OCI-M1 (cell line): ENCODE measurements at places on chromosomes 7 and 10.

DNA sequence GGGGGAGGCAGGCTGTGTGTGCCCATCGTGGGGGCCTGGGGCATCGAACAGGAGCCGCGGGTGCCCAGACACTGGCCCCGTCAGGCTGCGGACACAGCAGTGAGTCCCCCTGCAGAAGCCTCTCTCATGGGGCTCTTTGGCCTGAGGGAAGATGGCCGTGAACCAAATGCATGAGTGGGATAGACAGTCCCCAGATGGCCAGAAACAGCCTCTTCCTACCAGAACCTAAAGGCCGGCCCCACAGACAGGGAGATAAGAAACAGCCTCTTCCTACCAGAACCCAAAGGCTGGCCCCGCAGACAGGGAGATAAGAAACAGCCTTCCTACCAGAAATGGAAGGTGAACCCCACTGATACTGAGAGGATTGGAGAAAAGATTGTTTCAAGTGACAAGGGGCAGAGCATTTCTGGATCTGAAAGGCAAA, 16.6 kb downstream of the IDI2 start:
- no peak for DNase-seq

DNA sequence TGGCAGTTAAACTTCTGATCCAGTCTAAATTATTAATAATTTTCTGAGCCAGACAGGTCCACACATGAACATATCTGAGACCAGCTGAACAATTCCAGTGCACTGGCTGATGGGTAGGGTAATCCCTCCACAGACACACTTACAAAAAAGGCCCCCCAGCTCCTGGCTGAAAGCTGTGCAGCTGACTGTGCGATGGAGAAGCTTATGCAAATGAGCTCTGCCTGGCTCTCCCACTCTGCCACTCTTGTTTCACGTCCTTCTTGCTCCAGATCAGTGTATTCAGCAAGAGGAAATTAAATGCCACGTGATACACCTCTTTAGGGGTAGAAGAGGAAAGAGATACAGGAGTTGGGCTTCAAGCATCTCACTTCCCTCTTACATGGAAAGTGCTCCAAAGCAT, 76.4 kb upstream of the FEZF1 start:
- DNase-seq, result no peak

DNA sequence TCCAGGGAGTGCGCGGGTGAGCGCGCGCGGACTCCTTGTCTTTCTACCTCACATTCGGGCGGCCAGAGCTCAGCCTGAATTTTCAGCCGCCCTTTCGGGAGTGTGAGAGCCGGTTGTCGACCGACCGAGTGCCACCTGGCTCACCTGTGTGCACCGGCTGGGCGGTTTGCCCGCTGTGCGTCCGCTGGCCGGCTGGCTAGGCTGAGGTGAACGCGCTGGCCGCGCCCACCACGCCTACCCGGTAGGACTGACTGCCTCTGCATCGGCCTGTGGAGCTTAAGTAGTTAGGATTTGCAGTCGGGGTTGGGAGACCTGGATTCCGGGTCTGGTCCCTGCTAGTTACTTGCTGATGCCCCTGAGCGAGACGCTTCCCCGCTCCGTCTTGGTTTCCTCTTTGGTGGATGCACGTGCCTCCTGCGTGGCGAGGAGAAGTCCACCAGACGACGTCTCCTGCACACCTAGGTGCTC, 553 bp downstream of the TSPAN15 start:
- no peak for DNase-seq

- no peak for DNase-seq
Measured at GRCh38 chr7:50939021-50939420, 156.3 kb upstream of the GRB10 start.

GRCh38 chr10:80870282-80870681, 332.6 kb downstream of the SH2D4B start:
- DNase-seq, result peak; percentile 64

GRCh38 chr7:141550386-141551093, 670 bp upstream of the AGK start:
- DNase-seq, result no peak

DNA sequence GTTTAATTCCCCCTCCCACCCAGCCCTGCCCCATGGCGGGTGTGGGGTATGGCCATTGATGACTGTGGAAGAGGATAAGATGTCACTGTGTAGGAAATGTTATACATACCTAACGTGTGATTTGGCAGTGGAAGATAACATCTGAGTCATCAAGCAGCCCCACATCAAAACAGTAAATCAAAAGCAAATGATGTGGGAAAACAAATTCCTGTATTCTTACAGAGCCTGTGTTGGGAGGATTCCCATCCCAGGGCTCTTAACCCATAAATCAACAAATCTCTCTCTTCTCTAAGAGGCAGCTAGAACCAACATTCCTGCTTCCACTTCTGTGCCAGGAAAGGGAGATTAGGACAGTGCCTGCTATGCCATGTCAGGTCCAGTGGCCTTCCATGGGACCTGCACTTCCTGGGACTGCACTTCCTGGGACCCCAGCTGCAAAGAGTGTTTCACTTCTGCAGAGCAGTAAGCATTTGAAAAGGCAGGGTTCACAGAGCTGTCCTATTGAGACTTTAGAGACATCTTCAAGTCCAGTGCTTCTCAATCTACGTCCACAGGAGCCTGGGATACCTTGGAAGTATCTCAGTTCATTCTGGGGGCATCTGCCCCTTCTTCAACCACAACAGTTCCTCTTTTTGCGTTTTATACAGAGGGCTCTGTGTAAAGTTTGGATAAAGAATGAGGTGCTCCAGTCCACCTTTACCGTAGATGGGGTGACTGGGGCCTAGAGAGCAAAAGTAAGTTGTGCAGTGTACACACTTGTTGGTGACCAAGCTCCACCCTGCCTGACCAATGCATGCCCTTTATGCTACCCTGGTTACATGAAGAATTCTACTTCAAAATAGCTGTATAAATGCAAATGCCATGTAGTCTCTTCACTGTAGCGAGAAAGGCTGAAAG, 45.7 kb downstream of the ATXN7L1 start:
- DNase-seq, result no peak

DNA sequence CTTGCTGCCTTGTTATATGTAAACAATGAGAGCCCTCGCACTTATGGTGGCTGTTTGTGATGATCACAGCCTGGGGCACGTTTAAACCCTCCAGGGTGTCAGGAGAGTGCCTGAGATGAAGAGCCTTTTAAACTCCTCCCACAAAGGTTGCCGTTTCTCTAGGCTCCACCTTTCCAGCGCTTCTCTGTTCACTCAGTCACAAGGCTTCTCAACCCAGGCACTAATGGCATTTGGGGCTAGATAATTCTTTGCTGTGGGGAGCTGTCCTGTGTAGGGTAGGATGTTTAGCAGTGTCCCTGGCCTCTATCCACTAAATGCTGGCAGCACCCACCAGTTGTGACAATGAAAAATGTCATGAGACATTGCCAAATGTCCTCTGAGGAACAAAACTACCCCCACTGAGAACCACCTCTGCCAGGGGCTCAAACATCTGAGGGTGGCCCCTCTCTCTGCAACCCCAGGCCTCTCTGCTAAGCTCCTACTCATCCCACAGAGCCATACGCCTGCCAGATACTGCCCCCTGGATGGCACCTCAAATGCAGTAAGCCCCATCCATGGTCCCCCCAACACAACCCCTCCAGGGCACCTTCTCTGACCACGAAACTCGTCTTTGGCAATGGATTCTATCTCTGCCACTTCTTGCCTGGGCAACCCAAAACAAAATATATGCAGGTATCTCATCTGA, 144.3 kb upstream of the ZMIZ1 start:
- peak; percentile 13 for DNase-seq

DNA sequence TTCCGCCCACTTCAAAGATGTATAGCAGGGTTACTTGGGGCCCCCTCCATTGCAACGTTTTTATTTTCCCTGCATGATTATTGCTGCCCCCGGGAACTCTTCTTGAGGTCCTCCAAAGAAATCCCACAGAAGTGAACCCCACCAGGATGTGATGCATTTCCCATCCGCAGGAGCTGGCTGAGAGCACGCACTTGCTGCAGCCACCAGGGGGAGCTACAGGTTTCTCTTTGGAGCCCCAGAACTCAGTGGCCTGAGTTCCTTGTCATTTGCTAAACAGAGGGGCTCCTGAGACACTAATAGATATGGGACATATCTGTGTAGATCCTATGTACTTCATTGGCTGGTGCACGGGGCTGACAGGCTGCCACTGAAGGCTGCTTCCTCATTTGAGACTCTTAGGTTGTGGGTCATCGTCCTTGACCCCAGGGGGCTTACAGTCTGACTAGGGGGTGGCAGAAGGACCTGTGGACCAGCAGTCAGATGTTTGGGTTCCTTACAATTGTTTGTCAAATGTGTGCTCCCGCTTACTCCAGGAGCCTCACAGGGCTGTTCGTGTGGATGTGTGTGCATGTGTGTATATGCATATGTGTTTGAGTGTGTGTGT, 52.3 kb upstream of the ENO4 start:
- DNase-seq, result peak; percentile 83

- DNase-seq, result no peak
Measured at GRCh38 chr10:124088915-124089314, 4.5 kb downstream of the CHST15 start.

DNA sequence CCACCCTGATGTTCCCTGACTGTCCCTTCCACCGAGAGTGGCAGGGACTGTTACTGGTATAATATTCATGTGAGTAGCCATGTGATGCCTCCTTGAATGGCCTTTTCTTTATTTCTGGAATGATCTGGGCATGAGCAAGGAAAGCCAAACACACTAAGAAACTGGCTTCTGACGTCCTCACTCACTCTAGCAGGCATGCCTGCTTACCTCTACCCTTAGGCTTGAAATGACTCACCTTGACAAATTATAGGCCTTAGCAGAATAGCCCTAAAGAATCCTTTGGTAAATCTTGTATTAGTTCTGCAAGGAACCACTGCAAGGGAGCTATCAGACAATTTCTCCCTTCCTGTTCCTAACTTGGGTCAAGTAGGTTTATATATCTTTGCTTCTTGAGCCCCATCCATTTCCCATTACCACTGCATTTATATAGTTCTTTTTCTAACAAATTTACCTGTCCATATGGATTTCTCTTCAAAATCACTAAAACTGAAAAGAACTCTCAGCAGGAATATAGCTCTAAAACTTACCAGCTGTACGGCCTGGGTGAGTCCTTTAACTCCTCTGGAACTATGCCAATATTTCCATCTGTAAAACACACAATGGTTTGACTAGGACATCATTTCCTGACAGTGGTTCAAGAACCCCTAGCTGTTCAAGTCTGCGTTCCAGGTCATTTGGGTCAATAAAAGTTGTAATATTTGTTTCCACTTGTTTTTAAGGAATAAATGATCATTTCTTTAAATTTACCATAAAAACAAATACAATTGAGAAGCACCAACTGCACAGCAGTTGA, 13.0 kb upstream of the NDUFA5 start:
- DNase-seq, result no peak

- DNase-seq, result peak; percentile 92
Measured at GRCh38 chr10:92242910-92243671, 47.8 kb downstream of the CPEB3 start.

DNA sequence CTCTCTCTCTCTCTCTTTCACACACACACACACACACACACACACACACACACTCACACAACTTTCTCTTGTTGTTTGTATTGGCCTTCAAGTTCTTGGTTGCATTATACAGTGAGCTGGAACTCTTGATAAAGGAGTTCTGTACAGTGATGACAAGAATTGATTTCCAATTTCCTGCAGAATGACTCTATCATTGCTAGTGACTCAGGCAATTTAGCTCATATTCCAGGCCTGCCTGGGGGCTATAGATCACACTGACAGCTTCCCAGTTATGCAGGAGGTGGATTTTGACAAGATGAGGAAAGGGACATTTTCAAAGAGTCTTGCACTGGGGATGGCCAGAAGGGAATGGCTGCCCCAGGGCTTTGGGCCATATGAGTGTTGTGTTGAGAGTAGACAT, 508.8 kb downstream of the TYW1 start:
- no peak for DNase-seq

GRCh38 chr7:77855371-77856083, 57.0 kb downstream of the PHTF2 start:
- DNase-seq, result no peak

DNA sequence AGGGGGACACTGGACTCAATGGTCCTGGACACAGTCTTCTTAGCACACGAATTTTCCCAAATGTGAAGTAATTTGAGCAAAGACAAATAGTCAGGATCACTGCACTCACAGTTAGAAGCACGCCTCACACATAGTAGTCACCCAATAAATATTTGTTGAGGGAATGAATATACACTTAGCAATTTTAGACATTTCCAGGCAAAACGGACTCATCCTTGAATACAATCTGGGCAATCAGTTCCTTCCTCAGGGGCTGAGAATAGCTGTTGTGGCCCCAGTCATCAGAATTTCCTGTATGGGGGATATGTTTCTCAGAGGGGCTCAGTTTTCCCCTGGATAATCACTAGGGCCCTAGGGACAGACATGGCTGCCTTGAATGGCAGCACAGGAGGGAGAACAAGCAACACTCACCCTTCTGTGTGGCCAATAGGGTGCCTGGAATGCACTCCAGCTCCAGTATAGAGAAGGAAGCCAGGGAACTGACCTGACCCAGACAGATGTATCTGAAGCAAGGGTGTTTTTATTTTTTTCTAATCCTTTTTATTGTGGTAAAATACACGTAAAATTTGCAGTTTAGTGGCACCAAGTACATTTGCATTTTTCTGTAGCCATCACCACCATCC, 282.7 kb upstream of the ZNF32 start:
- no peak for DNase-seq

DNA sequence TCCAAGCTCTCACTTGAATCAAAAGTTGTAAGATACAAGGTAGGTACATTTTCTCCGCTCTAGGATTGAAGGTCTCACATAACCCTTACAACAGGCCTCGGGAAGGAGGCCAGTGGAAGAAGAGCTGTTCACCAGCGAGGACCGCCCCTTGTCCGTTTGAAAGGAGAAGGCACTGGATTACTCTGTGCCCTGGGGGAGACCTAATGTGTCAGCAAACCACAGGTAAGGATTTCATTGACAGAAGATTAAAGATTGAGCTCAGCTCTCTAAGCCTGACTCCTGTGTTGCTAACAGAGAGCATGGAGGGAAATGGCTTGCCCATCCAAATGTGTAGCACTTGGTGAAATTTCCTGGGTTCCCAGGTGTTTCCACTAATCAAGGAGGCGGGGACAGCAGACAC, 81.2 kb downstream of the SLC16A9 start:
- DNase-seq, result no peak

DNA sequence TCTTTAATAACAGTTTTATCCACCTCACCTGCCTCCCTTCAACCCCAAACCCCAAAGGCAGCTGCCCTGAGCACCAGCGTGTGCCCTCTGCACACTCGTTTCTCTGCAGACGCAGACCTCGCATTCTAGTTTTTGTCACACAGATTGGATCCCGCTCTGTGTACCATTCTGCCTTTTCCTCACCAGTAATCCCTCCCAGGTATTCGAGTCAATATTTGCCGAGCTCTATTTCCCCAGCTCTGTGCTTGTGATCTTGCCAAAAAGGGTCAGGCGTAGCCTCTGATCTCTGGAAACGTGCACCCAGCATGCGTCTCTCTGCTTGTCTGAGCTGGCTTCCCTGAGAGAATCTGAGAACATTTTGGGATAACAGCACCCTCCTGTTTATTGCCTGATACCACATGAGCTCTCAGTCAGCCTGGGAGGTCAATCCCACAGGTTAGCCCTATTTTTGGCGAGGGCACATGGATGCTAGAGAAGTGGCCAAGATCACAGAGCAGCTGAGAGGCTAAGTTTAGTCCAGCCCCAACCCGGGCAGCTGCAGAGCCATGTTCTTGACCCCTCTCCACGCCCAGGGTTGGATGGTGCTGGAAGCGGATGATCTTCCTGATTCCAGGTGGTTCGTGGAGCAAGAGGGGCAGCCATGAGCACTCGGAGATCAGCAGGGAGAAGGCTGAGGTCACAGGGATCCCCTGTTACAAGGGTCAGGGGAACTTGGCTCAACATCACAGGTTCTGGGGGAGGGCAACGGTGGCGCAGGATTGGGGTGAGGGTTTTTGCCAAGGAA, 29.1 kb downstream of the FOXL3 start:
- DNase-seq, result no peak
